ENCODE measurements at places on chromosomes 2 and 18. TPM values are rescaled to one million over a fixed set of nuclear protein-coding genes. Genes with fewer than 3 reads are reported as not detected.

PLCD4 gene
- 0.30 TPM for total RNA-seq

ANKRD30B gene
- total RNA-seq: not detected

OR6B2 gene
- not detected for total RNA-seq

CYP26B1 gene
- total RNA-seq: 4.6 TPM

- H3K36me3 ChIP-seq: no peaks in the 10 kb centered on the region
- no peak overlapping the region for H3K4me3 ChIP-seq
- no peak for DNase-seq
- H3K4me1 ChIP-seq: peaks cover 22% of the 10 kb centered on the region
- H3K27me3 ChIP-seq: no peaks in the 10 kb centered on the region
- H3K27ac ChIP-seq: no peak overlapping the region
These were observed 41.1 kb downstream of the LIMS1 start for GRCh38 chr2:108575132-108575966.

- H3K27ac ChIP-seq: peak overlapping the region; percentile 99
- no peaks in the 10 kb centered on the region for H3K36me3 ChIP-seq
- no peaks in the 10 kb centered on the region for H3K27me3 ChIP-seq
These were observed 369 bp downstream of the SMCHD1 start for GRCh38 chr18:2655954-2656236.

- H3K27me3 ChIP-seq: no peaks in the 10 kb centered on the region
- H3K4me3 ChIP-seq: no peak overlapping the region
- no peak for DNase-seq
- H3K36me3 ChIP-seq: no peaks in the 10 kb centered on the region
- H3K4me1 ChIP-seq: peaks cover 13% of the 10 kb centered on the region
- no peak overlapping the region for H3K27ac ChIP-seq
These were observed 70.1 kb upstream of the STPG4 start for GRCh38 chr2:47225061-47225783.

DNA sequence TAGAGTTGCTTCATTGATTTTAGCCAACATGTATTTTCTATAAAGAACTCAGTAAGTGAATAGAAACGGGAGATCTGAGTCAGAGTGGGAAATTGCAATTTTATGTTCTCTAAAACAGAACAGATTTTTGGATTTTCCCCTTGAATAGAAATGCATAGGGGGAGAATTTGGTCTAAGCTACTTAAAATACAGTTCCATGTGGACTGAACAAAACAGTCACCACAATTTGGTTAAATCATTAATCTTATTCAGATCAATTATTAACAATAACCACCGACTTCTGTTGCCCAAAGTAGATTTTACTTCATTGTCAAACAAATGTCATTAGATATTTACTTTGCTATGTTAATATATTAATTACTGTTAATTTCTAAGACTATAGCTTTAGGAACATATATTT, 107.7 kb downstream of the SCG2 start:
- H3K36me3 ChIP-seq: no peaks in the 10 kb centered on the region
- no peaks in the 10 kb centered on the region for H3K27me3 ChIP-seq
- DNase-seq: no peak
- no peaks in the 10 kb centered on the region for H3K4me1 ChIP-seq
- no peak overlapping the region for H3K27ac ChIP-seq
- no peak overlapping the region for H3K4me3 ChIP-seq
